Activated CD4-positive, alpha-beta T cell treated with anti-CD3 and anti-CD28 coated beads, Interleukin-2, amount 10 ng/mL, durations not matched to agents 7 days and 5 days (primary cell): ENCODE measurements at places on chromosomes 12 and 14. TPM values are rescaled to one million over a fixed set of nuclear protein-coding genes. Genes with fewer than 3 reads are reported as not detected.

Gene TRIM9
- 0.30 TPM for total RNA-seq

Gene FITM1
- 2.0 TPM for total RNA-seq

Gene ARL1
- total RNA-seq, result 52.2 TPM

Gene CABP1
- total RNA-seq, result 0.29 TPM

Gene KRT75
- not detected for total RNA-seq

Gene NAV3
- not detected for total RNA-seq

Gene POTEM
- total RNA-seq, result not detected

Gene TFCP2
- 39.2 TPM for total RNA-seq

Gene CD163
- total RNA-seq, result not detected

Gene CLEC1B
- not detected for total RNA-seq

Gene CNTN1
- not detected for total RNA-seq

Gene HCAR3
- not detected for total RNA-seq

Gene SRRM4
- total RNA-seq, result not detected

Gene RNASE4
- total RNA-seq, result 1.4 TPM

Gene CEP290
- 12.2 TPM for total RNA-seq

Gene NRXN3
- not detected for total RNA-seq

Gene CMKLR1
- total RNA-seq, result not detected

Gene PPP1R13B
- 12.0 TPM for total RNA-seq

Gene KRT6C
- total RNA-seq, result not detected

Gene TSPAN19
- total RNA-seq, result not detected

Gene DNM1L
- 60.9 TPM for total RNA-seq

Gene TDRD9
- 0.60 TPM for total RNA-seq

Gene IFNG-AS1
- total RNA-seq, result not detected

Gene RTL1
- total RNA-seq, result not detected

Gene CRACR2A
- total RNA-seq, result 33.3 TPM

Gene ADAM21
- not detected for total RNA-seq

Gene PPP2R3C
- total RNA-seq, result 41.3 TPM

Gene PRMT5
- 56.8 TPM for total RNA-seq

Gene TMBIM4
- 65.7 TPM for total RNA-seq

Gene SMCO3
- total RNA-seq, result not detected

Gene BAG5
- 29.8 TPM for total RNA-seq

Gene LRCOL1
- total RNA-seq, result not detected

Gene POLR3B
- 6.1 TPM for total RNA-seq

Gene SP7
- not detected for total RNA-seq

Gene CCDC197
- not detected for total RNA-seq

Gene PIWIL1
- total RNA-seq, result not detected

Gene ZDHHC22
- total RNA-seq, result not detected

Gene SSTR1
- not detected for total RNA-seq

Gene KRT83
- total RNA-seq, result not detected

Gene DEPDC4
- total RNA-seq, result 2.1 TPM

Gene GALNT8
- 0.85 TPM for total RNA-seq

Gene NYNRIN
- 0.23 TPM for total RNA-seq

Gene LMNTD1
- total RNA-seq, result not detected

Gene GPX2
- not detected for total RNA-seq
